Stimulated activated CD8-positive, alpha-beta memory T cell treated with anti-CD3 and anti-CD28 coated beads, Interleukin-2, amount 100 ng/mL, for 48 hours (primary cell): ENCODE measurements at places on chromosomes 3 and 15.

- DNase-seq, result no peak
Observed at GRCh38 chr15:90009301-90010022, 8.3 kb downstream of the ZNF710 start.

- no peak for DNase-seq
Observed at GRCh38 chr3:71062037-71062932, 521.2 kb downstream of the FOXP1 start.

- DNase-seq, result no peak
Observed at GRCh38 chr3:41640076-41640475, 321.8 kb downstream of the ULK4 start.

- DNase-seq, result no peak
Observed at GRCh38 chr3:159672728-159673688, 315.6 kb upstream of the IL12A start.

- no peak for DNase-seq
Observed at GRCh38 chr3:54994111-54994513, 66.3 kb upstream of the LRTM1 start.

DNA sequence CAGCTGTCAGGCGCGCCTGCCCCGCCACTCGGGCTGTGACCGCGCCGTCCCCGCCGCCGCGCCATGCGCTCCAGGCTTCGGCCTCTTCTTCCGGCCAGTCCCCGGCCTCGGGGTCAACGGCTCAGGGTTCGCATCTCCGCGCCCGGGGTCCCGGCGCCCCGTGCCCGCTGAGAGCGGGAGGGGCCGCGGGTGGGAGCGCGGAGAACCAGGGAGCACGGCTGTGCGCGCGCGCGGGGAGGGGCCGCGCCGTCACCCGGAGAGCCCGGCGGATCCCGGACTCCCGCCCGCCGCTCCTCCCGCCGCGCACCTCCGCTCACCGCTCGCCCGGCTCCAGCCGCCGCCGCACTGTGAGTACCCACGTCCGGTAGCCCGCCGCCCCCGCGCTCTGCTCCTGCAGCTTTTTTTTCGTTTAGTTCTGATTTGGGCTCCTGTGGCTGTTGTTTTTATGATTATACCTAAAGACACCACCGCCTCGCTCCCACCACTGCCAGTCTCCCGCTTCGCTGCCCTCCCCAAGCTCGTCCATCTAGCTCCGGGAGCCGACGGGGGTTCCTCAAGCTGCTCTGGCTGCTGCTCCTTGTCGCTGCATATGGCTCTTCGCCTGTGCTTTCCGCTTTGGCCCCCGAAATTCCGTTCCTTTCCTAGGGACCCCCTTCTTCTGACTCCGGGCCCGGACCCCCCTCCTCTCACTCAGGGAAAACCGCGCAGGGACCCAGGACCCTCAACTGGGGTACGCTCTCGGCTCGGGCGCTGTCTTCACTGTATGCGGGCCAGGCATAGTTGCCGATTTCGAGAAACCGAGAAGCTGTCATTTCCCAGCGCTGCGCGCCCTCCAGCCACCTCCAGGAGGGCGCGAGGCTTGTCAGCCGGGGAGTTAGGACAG lies 1.8 kb upstream of the SKOR1 start:
- DNase-seq, result no peak

DNA sequence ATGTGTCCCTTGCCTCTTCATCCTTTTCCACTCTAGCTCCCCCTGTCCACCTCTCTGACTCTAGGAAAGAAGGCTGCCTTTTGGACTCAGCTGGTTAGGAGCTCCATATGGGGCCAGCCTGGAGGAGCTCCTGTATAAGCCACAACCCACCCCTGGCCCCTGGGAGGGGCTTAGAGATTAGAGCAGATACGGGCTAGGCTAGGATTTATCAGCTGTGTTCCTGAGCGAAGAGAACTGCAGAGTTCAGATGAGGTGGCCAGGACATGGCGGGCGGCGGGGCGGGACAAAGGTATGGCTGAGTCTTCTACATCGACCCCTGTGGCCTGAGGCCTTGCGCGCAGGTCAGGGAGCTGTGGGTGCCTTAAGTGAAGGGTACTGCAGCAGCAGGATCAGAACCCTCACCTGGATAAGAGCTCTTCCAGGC lies 7.9 kb downstream of the NBEAL2 start:
- DNase-seq, result no peak

DNA sequence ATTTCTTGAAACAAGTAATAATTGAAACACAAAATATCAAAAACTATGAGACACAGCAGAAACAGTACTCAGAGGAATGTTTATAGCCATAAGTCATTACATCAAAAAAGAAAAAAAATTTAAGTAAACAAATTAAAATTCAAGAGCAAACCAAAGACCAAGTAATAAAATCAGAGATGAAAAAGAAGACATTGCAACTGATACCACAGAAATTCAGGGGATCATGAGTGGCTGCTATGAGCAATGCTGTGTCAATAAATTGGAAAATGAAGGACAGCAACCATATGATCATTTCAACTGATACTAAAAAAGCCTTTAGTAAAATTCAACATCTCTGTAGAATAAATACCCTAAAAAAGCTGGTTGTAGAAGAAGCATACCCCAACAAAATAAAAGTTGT lies 644.1 kb upstream of the BCHE start:
- DNase-seq, result no peak

DNA sequence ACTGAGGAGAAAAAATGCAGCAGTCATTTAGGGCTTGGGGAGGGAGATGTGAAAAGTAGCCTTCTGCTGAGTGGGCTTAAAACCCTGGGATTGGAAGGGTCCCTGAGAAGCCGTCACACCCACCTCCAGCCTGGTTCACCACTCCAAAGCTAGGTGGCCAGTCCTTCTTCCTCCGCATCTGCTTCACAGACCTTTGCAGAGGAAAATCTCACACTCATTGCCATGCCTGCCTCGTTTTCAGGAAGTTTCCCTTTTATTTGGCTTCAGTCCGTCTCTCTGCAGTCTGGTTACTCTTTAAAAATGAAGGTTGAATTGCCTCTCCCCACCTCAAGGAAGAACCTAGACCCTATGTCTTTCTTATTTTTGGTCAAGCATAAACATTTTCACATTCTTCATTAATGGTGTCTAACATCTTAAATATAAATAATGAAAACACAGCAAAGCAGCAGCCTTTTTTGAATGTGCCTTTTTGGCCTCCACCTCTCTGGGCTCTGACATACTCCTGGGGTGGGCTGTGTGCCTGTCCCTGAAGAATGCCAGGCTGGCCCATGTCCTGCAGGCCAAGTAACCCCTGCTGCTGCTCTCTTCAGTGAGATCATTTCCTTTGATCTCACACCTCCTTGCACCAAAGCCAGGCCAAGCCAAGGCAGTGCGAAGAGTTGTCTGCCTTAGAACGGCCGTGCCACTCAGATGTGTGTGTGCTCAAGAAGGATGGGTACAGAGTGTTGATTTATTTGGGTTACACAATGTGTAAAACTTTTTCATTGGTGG lies 11.0 kb downstream of the MRAS start:
- DNase-seq, result no peak

GRCh38 chr3:24052446-24052845 lies 107.4 kb downstream of the NR1D2 start:
- no peak for DNase-seq
